NAMALWA (cell line): ENCODE measurements at places on chromosomes 12 and 14.

DNA sequence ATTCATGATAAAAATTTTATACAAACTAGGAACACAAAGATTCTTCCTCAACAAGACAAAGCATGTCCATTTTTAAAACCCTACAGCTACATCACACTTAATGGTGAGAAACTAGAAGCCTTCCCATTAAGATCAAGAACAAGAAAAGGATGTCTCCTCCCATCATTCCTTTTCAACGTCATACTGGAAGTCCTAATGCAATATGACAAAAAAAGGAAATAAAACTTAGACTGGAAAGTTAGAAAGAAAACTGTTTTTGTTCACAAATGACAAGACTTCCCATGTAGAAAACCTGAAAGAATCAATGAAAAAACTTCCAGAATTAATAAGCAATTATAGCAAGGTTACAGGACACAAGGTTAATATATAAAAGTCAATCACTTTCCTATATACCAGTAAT lies 82.5 kb downstream of the NUMB start:
- no peak for DNase-seq

DNA sequence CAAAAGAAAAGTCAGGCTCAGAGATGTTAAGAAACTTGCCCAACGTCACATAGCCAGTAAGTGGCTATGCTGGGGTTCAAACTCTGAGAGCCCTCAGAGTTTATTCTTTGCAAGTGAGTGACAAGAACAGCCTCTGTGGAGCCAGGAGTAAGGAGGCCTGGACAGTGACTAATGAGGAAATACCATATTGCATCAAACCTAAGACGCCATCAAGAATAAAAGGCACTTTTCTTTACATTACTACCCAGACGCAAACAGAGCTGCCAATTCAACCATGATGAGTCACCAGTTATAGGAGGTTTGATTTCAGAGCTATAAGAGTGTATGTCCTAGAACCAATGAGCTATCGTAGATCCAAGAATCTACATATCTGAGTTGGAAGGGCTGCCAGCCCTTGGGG lies 9.4 kb downstream of the TNFRSF1A start:
- no peak for DNase-seq

- peak; percentile 71 for DNase-seq
Observed at GRCh38 chr12:10559244-10559643, 53.6 kb downstream of the EIF2S3B start.

DNA sequence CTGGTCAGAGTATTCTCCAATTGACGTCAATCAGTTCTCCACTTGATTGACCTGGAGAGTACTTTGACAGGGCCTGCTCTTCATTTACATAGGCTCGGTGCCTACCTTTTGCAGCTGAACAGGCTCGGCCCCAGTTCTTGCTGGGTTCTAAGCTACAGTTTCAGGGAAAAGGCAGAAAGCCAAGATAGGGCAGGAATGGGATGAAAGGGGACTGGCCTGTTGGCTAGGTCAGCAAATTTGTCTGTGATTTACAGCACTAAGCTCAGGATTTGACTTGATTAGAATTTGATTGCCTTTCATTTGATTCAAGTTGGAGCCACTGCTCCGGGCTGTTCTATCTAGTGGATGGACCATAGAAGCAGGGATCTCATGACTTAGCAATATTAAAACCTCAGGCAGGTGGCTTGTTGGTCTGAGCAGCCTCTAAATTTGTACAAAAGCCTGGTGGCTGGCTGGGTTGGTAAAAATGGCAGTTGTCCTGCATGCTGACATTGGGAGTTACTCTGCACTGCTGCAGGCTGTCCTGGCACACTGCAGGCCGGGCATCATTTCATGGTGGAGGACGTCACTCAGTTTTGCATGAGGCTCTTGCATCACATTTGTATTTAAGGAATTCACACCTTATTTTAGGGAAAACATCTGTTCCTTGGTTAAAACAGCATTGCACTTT lies 71.8 kb downstream of the BICD1 start:
- no peak for DNase-seq

- no peak for DNase-seq
Observed at GRCh38 chr12:104976703-104977102, 9.4 kb upstream of the NOPCHAP1 start.
